ENCODE measurements at places on chromosomes 2 and 18.

DNA sequence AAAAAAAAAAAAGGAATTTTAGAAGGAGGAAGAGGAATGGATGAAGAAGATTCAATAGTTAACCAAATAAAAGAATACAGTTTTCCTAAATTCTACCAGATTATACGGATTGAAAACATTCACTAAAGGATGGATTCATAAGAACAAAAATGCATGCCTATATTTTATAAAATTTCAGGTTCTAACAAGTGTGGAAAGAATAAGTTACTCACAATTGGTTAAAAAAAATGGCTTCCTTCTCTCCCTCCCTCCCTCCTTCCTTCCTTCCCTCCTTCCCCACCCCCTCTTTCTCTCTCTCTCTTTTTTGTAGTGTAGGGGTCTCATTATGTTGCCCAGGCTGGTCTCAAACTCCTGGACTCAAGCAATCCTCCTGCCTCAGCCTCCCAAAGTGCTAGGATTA lies 1.6 kb upstream of the TP53I3 start:
- no peak for DNase-seq

DNA sequence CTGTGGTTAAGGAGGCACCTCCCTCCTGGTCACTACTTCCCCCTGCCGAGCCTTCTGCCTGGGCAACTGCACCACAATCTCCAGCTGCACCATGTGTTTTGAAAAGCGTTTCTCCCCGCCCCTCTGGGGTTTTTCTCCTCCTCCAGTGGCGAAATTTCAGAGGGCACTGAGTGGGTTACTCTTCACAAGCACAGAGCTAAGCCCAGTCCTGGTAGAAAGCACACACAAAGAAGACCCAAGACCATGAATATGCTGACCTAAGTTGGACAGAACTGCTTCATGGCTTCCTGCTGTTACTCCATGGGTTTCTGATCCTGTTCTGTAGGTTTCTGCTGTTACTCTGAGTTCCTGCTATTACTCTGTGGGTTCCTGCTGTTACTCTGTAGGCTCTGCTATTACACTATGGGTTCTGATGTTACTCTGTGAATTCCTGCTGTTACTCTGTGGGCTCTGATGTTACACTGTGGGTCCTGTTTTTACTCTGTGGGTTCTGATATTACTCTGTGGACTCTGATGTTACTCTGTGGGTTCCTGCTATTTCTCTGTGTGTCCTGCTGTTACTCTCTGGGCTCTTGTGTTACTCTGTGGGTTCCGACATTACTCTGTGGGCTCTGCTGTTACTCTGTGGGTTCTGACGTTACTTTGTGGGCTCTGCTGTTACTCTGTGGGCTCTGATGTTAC lies 216.6 kb downstream of the RTP5 start:
- DNase-seq = no peak

GRCh38 chr2:218744615-218745014 lies 34.0 kb downstream of the TTLL4 start:
- no peak for DNase-seq

DNA sequence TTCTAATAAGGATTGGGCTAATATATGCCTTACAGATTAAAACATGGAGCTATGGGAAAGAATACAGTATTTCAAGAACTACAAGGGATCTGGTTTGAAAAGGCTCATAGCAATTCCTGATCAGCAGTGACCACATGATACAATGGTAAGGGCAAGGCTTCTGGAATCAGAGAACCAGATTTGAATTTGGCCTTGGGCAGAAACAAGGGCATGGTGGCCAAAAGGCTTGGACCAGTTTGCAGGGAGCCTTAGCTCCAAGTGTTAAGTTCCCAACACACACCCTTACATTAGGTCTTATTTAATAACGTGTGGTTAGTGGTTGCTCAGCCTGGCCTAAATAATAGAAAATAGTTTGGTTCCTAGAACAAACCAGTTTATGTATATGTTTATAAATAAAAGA lies 87.7 kb downstream of the ZAP70 start:
- DNase-seq = no peak

DNA sequence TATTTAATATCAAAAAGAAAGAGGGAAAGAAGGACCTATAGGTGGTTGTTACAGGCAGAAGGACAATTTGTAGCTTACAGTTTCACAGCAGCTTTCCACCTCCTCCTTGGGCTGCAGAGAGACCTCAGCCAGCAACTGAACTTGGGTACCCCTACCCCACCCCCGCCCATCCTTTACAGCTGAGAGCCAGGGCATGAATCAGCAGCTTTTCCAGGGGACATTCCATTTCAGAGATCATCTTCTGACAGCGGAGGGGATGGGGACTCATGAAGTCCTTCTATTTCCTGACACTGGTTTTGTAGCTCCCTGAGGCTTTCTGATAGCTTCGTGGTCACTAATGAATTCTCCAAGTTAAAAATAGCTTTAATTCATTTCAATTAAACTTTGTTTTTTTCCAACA lies 96.4 kb downstream of the ITGB1BP1 start:
- no peak for DNase-seq

DNA sequence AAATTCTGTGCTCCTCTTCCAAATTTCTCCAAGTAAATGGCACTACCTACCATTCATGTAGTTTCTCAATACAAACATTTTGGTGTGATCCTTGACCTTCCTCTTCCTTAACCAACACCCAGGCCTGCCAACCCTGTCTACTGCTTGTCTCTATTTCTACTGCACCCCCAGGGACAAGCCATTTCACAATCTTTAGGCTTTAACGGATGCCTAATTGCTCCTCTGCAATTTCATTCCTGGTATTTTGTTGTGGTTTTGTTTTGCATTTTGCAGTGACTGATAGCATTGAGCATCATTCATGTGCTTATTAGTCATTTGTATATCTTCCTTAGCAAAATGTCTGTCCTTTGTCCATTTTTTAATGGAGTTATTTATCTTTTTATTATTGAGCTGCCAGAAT lies 10.0 kb downstream of the FAP start:
- DNase-seq = no peak

DNA sequence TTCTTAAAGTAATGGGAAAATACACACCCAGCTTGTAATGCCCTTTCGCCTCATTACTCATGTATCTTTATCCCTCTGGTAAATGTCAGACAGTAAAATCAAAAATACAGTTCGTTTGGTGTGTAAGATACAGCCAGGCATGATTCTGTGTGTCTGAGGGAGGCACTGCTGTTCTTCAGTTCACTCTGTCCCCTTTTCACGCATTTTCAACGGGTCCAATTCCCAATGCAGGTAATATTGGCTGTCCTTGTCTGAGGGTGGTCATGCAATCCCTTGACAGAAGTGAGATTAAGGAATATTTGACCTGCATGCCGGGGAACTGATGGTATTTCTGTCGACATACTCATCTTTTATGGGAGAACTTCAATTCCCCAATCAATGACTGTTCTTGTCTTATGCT lies 587.2 kb upstream of the NXPH2 start:
- no peak for DNase-seq

DNA sequence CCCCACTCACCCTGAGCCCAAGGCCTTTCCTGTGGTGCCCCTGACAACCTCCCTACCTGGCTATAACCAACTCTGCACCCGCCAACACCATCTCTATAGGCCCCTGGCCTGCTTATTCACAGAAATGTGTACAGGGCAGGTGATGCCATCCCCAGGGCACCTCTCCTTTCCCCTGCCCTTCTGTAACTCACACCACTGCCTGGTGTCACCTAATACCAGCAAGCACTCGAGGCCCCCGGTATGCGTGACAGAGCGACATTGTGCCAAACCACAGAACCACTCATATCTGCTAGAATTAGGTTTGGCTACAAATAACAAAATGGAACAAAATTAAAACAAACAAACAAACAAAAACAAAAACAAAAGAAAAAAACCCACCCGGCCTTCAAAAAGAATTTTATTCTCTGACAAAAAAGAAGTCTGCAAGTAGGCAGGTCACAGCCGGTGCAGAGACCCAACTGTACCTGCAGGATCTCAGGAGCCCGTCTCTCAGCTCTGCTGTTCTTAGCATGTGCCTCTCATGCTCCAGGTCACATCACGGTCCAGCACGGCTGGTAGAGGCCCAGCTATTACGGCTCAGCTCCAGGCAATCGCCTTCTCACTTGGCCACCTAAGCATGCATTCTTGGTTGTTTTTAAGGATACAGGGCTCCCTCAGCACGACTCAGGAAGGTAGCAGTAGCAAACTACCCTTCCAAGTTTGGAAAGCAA lies 51.4 kb downstream of the FAM178B start:
- no peak for DNase-seq

DNA sequence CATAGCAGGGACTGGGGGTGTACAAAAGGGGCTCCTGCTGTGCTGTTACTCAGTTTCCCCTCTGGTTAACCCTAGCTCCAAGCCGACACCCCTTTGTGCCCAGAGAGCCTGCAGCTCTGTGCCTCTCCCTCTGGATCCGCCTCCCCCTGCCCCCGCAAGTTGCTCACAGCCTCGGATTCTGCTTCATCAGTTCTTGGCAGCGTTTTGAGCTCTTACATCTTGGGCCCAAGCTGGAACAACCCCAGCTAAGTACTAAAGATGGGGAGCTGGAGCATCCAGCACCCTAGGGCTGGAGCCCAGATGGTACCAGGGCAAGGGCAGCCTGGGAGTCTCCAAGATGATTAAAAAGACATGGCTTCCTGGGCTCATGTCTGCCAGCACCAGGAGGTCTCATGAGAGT lies 40.7 kb downstream of the POMC start:
- DNase-seq = no peak

Measured in T follicular helper cell (primary cell).